ENCODE measurements at places on chromosomes 12 and 14. TPM values are rescaled to one million over a fixed set of nuclear protein-coding genes. Genes with fewer than 3 reads are reported as not detected.

Gene CYP27B1
- 14.7 TPM for total RNA-seq

Gene SSTR1
- total RNA-seq, result not detected

Gene COPS7A
- 36.5 TPM for total RNA-seq

- H3K27me3 ChIP-seq, result no peaks in the 10 kb centered on the region
- no peak overlapping the region for H3K4me3 ChIP-seq
- H3K4me1 ChIP-seq, result no peaks in the 10 kb centered on the region
Observed at GRCh38 chr12:3802721-3803120, 49.8 kb upstream of the CRACR2A start.

Gene RHOJ
- not detected for total RNA-seq

DNA sequence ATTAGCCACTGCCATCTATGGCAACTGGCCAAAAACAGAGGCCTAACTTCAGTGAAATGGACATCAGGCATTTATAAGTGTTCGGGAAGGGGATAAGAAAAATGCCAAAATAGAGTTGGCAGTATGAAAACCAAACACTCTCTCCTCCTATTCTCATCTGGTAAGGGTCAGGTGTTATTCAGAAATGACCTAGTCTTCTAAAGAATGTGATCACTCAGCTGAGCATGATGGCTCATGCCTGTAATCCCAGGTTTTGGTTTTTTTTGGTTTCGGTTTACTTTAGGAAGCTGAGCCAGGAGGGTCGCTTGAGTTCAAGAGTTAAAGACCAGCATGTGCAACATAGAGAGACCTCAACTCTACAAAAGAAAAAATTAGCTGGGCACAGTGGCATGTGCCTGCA is 170.3 kb downstream of the GRIN2B start:
- H3K36me3 ChIP-seq, result no peaks in the 10 kb centered on the region
- no peaks in the 10 kb centered on the region for H3K4me1 ChIP-seq
- H3K27me3 ChIP-seq, result peaks cover 23% of the 10 kb centered on the region
- H3K27ac ChIP-seq, result no peak overlapping the region
- ATAC-seq, result no peak
- no peak overlapping the region for H3K4me3 ChIP-seq

All from activated T-helper 17 cell treated with anti-CD3 and anti-CD28 coated beads, Interleukin-2, amount 50 U/mL, for 72 hours (primary cell).